ENCODE measurements at places on chromosomes 13 and 19.

DNA sequence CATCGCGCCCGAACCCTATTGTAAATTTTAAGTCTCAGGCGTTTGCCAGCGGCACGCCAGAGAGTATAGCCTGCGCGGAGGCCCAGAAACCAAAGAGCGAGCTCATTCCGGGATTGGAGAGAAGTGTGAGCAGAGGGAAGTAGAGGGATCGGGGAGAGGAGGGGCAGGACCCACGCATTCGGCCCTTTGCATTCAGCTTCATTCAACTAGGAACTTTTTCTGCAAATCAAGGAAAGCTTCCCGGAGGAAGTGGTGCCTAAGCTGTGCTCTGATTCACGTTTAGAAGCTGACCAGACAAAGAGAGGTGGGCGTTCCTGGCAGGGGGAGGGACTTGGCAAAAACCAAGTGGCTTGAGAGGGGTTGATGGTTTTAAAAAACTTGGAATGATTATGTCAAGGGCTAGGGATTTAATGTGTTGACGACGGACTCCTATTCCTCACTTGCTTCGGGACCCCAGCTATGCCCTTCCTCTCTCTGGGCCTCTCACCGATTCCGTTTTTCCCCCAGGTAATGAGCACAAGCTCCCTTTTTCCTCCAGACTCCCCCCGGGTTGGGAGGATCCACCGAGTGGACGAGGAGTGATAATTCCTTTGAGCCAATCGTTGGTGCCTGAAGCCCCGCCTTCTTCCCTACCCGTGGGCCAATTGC lies 811 bp upstream of the PRMT1 start:
- no peak for DNase-seq

DNA sequence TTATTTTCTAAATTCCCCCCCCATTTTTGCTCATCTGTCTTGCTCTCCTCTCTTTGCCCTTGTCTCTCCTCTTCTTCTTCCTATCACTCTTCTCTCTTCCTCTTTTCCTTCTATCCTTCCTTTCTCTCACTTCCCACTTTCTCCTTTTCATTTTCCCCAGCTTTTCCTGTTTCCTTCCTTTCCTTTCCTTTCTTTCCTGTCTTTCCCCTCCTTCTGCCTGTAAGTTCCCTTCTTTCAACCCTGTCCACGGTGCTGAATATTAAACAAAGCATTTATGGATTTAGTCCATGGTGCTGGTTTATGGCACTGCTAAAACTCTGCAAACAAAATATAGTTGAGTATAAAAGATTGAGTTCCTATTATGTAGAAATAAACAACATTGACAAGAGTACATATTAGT lies 27.6 kb downstream of the SCEL start:
- no peak for DNase-seq

- DNase-seq: no peak
Measured at GRCh38 chr19:54851353-54851752, 1.1 kb downstream of the KIR3DL2 start.

GRCh38 chr13:110581506-110582185 lies 20.1 kb upstream of the RAB20 start:
- no peak for DNase-seq

GRCh38 chr19:35522745-35523327 lies 5.3 kb downstream of the SBSN start:
- DNase-seq: no peak

GRCh38 chr19:15895876-15896430 lies 1.9 kb downstream of the CYP4F2 start:
- DNase-seq: no peak

- no peak for DNase-seq
Measured at GRCh38 chr13:85974608-85975366, 175.6 kb upstream of the SLITRK6 start.

Data from breast epithelium (tissue), 4 donors.